Pericardium fibroblast (primary cell): ENCODE measurements at places on chromosomes 3 and 15. TPM values are rescaled to one million over a fixed set of nuclear protein-coding genes. Genes with fewer than 3 reads are reported as not detected.

UBXN7 gene
- total RNA-seq: 6.5 and 10.2 TPM in 2 replicates

KIF15 gene
- 0.94 and 2.0 TPM in 2 replicates for total RNA-seq

STRA6 gene
- 2.0 and 3.5 TPM in 2 replicates for total RNA-seq

OR5H14 gene
- total RNA-seq: not detected in 2 replicates

NOX5 gene
- total RNA-seq: under 0.01 TPM in 1 of 2 replicates, not detected in the other

P2RY12 gene
- total RNA-seq: 0.26 and 1.1 TPM in 2 replicates
